Kidney (tissue), 22 donors: ENCODE measurements at places on chromosomes 2 and 18. TPM values are rescaled to one million over a fixed set of nuclear protein-coding genes. Genes with fewer than 3 reads are reported as not detected.

- no peak for DNase-seq
These were observed 85.7 kb downstream of the SLC4A3 start for GRCh38 chr2:219713110-219713509.

DNA sequence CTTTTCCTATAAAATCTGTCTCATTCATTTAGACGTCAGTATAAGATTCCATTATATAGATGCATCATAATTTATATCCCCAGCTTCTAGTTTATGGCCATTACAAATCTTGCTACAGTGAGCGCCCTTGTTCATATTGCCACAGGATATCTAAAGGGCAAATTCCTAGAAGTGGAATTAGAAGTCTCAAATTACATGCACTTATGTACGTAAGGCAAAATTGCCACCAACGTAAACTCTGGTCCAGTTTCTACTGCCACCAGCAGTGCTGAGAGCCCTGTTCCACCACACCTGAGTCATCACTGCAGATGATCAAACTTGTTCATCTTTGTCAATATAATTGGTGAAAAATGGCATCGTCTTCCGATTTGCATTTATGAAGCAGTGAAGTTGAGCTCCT, 90.9 kb upstream of the ID2 start:
- no peak for DNase-seq

GRCh38 chr2:218960309-218961165, 1.1 kb downstream of the CDK5R2 start:
- DNase-seq, result peak; percentile 59

DNA sequence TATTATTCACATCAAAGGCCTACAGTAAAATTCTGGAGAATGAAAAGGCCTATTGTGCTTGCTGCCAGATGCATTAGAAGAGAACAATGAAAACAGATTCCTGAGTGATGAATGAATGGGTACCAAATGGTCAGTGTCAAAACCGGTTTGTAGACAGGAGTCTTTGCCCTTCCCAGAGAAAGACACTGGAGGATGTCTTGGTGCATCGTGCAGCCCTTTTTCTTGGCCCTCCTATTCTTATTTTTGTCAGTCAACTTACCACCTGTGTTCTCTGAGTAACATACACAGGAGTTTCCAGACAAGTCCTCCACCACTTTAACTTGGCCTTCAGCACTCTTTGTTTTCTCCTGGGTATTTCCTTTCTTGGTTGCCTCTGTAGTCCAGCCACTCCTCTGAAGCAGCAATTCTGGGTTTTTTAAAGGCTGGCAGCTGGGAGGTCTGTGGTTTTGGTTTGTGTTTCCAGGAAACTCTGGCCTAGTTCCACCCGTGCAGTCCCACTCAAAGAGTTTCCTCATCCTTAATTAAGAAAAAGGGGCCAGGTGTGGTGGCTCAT, 29.4 kb downstream of the PSTPIP2 start:
- DNase-seq, result no peak

DNA sequence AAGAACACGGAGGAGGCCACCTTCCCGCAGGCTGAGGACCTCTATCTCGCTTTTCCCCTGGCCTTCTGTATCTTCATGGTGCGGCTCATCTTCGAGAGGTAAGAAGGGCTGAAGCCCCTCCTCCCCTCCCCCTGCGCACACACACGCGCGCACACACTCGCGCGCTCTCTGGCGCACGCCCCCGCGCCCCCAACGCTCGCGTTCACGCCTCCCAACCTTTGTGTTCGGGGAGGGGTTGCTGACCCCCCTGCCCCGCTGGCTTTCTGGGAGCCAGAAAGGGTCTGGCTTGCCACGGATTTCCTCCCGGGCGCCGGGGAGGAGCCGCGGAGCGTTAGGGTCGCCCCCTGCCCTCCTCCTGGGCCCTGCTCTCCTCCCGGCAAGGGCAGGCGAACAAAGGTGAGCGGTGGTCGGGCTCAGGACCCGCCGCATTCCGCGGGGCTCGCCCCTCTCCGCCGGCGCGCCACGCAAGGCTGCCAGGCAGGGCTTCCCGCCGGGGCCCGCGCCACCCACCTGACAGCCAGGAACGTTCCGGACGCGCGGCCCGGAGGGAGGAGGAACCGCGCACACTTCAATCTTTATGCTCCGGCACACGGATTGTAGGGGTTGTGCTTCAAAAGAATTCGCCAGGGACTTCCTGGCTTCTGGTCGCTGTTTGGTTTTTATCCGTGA, 583 bp downstream of the CERS6 start:
- DNase-seq, result peak; percentile 79

- peak; percentile 51 for DNase-seq
These were observed 1.8 kb downstream of the MEMO1 start for GRCh38 chr2:32008805-32009515.

DNA sequence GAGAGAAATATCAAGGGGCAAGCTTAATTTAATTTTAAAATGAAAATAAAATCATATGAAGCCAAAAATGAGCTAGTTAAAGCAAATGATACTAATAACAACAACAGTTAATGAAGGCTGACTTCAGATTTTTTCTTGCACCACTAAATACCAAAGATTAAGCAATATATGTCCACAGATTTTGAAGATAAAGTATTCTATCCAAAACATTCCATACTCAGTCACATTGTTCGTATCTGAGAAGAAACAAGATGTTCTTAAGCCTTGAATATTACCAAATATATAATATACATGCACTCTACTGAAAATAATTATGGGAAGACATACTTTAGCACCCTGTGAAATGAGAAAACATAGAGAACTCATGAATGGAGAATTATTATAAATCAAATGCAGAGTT, 593.3 kb upstream of the SYT4 start:
- DNase-seq, result no peak

DNA sequence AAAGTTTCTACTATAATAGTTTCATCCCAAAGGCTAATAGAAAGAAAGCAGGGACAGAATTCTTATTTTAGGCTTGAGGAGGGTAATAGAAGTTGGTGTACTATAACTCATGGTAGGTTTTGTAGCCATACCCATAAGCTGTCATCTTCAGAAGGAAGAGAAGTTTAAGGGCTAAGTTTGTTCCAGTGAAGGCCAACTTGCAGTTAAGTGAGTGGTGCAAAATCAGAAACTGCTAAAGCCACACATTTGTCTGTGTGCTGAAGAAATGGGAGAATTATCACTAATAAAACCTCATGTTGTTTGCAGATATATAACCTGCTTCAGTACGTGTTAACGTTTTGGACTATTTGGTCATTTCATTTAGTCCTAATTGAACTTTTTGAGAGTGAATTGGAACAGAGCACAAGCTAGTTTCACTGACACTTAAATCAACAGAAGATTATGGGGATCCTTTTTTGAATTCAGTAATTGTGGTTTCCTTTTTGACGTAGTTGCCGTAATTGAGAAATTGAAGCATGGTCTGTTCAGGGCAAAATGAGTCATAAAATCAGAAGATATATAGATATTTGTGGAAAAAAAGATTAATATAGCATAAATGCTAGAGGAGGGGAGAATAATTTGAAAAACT, 69.1 kb downstream of the PHLPP1 start:
- DNase-seq, result no peak

Gene GREB1L
- total RNA-seq, result 0.79 TPM

- no peak for DNase-seq
These were observed 1097.9 kb upstream of the CNTNAP5 start for GRCh38 chr2:122927197-122927596.

Gene IL36A
- total RNA-seq, result not detected

Gene CYP1B1
- 79.2 TPM for total RNA-seq

Gene SANBR
- total RNA-seq, result 9.0 TPM

DNA sequence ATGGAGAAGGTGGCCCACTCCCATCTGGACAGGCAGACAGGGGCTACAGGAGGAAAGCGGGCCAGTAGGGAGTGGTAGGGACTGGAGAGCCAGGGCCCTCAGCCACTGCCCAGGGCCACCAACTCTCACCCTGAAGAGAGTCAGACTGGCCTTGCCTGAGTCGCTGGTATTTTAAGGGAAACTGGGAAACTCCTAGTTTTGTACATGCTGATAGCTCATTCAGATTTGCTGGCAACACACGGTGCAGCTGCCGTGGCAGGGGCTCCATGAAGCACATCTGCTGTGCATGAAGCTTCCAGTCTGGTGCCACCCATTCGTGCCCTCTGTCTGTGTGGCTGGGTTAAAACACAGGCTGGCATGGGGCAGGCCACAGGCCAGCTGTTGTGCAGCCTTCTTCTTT, 137.3 kb upstream of the GLI2 start:
- no peak for DNase-seq

- no peak for DNase-seq
These were observed 64.7 kb downstream of the TEX51 start for GRCh38 chr2:126963390-126963789.

Gene POTEC
- total RNA-seq, result not detected

DNA sequence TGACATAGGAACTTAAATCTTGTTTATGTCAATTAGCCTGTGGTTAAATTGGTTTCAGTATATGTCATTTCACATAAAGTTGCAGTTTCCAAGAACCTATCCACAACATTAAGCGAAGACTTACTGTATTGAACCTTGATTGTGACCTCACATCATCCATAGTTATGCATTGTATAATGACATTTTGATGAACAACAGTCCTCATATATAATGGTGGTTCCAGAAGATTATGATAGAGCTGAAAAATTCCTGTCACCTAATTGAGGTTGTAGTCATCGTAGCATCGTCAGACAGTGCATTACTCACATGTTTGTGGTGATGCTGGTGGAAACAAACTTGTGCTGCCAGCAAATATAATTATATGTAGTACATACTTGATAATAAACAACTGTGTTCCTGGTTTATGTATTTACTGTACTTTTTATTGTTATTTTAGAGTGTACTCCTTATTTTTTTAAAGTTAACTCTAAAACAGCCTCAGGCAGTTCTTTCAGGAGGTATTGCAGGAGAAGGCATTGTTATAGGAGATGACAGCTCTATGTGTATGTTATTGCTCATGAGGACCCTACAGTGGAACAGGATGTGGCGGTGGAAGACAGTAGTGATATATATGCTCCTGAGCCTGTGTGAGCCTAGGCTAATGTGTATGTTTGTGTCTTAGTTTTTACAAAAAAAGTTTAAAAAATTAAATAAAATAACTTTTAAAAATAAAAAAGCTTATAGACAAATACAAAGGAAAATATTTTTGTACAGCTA, 56.6 kb downstream of the UBE2E3 start:
- DNase-seq, result no peak

GRCh38 chr2:108378851-108379250, 1.1 kb downstream of the SULT1C4 start:
- no peak for DNase-seq

- DNase-seq, result no peak
These were observed 56.0 kb downstream of the NRP2 start for GRCh38 chr2:205738117-205738968.

- no peak for DNase-seq
These were observed 4.1 kb downstream of the ITGA6 start for GRCh38 chr2:172431463-172431862.

DNA sequence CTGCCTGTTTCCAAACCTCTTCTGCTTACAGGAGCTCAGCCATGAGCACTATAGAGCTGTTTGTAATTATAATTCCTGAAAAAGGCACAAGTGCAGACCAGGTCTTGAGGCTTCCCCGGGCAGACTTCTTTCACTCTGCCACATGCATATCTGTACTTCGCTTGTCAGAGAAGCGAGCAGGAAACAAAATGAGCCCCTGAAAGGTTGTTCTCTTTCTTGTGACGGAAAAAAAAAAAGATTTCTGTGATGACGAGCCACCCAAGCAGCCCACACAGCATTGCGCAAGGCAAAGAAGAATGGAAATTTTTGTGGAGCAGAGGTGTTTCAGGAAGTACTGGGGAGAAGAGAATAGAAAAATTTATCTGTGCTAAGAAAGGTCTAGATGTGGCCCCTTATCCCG, 54.0 kb upstream of the LINC00305 start:
- DNase-seq, result no peak

Gene GCG
- total RNA-seq, result not detected

Gene GALR1
- total RNA-seq, result 0.06 TPM

- DNase-seq, result no peak
These were observed 22.7 kb downstream of the USP34 start for GRCh38 chr2:61448229-61448628.

DNA sequence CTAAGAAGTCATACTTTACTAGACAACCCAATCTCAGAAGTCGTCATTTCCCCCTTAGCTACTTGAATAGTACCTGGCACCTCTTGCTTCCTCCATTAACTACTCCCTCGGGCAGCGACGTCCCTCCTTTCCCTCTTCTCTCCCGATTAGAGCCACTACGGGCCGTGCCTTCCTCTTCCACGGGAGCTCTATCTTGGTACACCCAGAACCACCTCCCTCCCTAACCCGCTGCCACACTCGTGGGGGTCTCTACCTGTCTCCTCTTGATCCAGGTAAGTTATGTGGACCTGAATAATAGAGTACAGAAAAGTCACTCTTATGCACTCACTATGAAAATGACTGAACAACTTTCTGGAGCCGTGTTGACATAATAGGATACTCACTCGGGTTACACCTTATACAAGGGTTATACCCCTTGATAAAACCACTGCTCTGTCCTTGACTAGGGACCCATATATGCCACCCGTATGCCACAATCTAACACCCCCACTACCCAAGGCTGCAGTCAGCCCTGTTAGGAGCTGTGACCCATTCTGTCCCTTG, 595 bp upstream of the HDHD2 start:
- DNase-seq, result no peak

DNA sequence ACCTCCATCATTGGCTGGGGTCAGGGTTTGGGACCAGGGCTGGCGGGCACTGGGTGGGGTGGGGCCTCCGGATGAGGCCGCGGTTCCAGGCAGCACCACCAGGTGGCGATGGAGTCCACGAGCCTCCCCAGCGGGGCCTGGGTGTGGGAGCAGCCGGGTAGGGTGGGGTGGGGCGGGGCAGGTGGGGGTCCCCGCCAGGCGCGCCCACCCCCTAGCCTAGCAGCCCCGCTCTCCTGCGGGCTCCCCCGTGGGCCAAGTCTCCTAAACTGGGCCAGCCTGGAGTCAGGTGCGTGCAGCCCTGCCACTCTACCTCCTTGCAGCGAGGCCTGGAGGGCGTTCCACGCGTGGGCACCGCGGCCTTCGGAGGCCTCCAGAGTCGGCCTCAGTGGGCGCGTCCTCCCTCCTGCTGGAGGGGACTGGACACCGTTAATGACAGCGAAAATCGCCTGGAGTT, 187.5 kb downstream of the TWIST2 start:
- DNase-seq, result no peak

Gene C2orf78
- total RNA-seq, result not detected

DNA sequence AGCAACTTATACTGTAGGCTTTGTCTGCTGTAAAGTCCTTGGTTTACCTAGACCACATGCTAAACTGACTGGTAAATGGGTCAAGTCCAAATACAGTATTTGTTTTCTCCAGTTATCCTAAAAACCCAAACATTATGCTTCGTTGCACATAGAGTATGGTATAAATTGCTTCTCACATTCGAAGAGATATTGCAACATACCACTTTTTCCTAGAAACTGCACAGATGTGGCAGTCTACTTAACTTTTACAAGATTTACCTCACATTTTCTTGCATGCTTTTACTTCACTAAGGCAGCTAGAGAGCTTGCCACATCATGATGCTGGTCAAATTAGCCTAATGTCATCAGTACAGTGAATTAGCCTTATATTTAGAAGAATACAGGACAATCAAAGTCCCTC, 66.0 kb upstream of the SCN7A start:
- no peak for DNase-seq

DNA sequence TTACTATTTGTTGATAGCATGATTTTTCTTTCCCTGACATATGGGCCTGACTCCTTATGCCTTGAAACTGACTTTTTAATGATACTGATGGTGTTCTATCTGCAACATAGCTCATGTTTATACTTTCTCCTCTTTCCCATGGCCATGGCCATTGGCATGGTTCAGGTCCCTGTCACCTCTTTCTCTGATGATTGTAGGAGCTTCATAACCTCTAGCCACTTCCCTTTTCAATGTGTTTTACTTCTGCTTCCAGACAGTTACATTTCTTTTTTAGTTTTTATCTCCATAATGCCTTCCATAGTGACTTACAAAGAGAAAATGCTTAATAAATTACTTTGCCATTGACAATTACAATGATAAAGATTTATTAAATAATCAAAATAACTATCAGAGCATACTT, 177.9 kb upstream of the SETBP1 start:
- no peak for DNase-seq

Gene AMER3
- not detected for total RNA-seq
